ENCODE measurements at places on chromosomes 1 and 21.

GRCh38 chr1:25620211-25620610, 3.6 kb downstream of the MAN1C1 start:
- no peak for DNase-seq

GRCh38 chr1:201737352-201738060, 91.5 kb upstream of the IPO9 start:
- no peak for DNase-seq

DNA sequence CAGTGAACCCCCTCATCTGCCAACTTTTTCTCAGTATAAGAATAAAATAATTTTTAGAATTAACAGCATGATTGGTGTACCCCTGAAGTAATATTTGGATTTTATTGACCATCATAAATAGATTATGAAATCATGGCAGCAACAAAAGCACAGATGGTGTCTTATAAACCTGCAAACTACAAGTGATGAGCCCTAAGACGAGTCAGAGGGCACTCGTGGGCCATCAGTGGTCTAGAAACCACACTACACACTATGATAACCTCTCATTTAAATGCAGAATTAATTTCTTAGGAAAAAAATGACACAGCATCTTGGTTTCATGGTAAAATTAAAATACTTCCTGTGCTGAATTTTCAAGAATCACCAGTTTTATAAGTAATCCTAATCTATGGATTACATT, 312.4 kb downstream of the PTBP2 start:
- DNase-seq, result no peak

- DNase-seq, result no peak
These were observed 250.8 kb downstream of the GRIK3 start for GRCh38 chr1:36783475-36783874.

DNA sequence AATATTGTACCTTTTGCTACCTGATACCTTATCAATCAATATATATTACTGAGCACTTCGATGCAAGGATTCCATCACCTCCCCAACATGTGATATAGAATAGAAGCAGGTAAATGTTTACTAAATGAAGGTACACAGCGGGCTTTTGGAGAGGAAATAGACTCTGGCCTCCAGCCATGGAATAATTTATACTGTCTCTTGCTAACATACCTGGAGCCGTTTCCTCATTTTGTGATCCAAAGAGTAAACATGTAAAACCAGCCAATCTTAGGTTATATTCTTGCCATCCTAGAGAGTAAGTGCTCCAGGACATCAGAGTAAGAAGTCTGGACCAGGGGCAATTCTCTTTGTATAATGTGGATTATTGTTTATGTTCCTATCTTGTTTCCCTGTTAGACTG, 39.4 kb downstream of the NDUFS5 start:
- DNase-seq, result peak; percentile 4

GRCh38 chr1:53139951-53140361, 2.5 kb downstream of the SLC1A7 start:
- no peak for DNase-seq

DNA sequence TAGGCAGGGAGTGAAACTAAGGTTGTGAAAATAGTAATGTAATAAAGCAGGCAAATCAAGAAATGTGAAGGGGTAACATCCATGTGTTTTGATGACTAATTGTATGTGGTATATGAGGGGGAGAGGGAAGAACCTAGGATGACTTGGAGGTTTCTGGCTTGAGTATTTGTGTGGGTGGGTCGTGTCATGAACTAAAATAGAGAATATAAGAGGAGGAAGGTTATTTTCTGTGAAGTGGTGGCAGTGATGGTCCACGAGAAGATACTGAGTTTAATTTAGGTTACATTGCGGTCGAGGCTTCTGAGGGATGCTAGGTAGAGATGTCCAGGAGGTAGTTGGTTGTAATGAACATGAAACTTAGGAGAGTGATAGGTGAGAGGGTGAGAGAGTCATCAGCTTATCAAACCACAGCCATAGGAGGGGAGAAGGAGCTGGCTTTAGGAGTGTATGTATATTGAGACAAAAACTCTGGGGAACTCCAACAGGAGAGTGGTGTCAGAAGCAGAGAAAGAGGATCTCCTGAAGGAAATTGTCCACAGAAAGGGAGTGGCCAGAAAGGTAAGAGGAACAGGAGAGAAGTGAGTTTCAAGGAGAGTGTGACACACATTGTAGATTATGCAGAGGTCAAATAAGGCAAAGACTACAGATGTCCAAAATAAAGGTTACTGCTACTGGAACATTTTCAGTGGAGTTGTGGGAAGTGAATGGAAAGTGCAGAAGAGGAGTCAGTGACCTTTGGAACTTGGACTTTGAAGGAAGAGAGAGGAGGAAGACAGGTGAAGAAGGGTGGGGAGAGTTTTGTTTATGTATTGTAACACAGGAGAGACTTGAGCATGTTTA, 89.0 kb upstream of the MACF1 start:
- DNase-seq, result no peak

DNA sequence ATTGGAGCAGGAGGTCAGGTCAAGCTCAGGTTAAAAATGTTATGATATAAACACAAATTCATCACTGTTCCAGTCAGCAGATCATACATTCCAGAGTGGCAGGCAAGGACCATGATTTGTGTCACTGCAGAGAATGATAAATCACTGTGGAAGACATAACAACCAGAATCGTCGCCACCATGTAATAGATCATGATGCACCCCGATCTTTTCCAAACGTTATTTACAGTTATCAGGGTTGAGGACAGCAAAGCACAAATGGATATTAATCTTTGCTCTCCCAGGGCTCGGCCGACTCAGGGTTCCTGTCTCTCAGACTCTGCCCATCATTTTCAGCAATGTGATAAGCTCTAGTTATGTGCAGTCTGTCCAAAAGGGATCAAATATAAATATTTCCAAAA, 122.7 kb downstream of the ZBTB18 start:
- no peak for DNase-seq

DNA sequence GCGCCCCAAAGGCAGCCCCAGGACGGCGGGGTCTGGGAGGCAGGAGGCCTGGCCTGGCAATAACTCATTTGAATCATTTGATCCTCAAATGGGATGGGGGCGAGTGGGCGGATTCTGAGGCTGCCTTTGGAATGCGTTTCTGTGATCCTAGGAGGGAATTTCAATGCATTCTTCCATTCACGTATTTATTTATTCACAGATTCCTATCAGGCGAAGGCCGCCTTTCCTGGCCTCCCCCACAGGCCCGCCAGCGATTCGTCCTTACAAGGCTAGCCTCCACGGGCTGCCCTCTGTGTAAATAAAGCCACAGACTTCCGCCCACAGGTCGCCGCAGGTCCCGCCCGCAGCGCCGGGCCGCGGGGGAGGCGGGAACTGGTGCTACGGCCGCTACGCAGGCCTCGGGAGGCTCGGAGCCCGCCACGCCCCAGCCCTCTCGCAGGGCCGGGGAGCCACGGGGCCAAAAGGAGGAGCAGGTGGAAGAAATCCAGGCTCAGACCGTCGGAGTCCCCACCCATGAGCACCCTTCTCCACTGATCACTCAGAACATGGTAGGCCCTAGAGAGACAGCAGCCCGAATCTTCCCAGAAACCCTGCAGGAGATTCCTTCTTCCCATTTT, 31.3 kb upstream of the JUN start:
- DNase-seq, result no peak

DNA sequence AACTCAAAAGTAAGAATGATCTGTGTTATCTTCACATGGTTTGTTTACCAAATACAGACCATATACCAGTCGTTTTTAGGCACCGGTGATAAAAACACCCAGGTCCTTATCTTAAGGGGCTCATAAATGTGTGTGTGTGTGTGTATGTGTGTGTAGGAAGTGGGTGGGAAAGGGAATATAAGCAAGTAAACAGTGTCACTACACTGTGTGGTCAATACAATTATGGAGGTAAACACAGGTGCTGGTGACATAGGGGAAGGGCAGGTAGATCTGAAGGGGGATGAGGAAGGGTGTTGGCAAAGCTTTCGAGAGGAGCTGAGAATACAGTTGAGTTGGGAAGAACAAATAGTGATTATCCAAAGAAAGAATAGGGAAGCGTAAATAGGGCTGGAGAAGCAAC, 19.1 kb upstream of the MRPS6 start:
- no peak for DNase-seq

- DNase-seq, result no peak
These were observed 1.7 kb upstream of the TRIM33 start for GRCh38 chr1:114512595-114513280.

DNA sequence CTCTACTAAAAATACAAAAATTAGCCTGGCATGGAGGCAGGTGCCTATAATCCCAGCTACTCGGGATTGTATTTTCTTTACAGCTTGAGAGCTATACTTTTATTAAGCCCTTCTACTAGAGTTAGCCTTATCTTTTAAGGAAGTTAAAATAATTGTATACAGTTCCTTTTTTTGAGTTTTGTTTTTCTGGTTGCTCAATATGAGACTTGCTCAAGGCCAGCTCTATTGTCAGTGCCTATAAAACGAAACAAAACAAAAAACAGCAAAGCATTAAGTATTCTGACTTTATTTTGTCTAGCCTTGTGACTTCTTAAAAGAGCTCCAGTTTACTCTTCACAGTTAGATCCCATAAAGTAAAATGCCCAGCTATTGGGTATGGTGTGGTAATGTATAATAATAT, 17.2 kb downstream of the PKN2 start:
- DNase-seq, result no peak

DNA sequence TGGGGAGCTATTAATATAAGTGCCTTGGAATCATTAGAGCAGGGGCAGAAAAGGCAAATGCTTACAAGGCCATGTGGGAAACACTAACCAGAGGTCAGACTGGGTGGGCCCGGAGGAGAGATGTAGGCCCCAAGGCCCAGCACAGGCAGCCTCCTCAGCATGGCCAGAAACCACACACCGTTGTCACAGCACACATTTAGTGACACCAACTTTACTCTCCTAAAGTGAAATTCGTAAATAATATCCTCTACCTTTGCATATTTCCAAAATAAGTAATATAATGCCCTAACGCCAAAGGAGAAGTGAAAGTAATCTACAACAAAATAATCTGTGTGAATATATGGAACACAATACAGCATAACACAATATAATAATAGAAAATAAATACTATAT, 62.6 kb downstream of the KIF21B start:
- DNase-seq, result no peak

DNA sequence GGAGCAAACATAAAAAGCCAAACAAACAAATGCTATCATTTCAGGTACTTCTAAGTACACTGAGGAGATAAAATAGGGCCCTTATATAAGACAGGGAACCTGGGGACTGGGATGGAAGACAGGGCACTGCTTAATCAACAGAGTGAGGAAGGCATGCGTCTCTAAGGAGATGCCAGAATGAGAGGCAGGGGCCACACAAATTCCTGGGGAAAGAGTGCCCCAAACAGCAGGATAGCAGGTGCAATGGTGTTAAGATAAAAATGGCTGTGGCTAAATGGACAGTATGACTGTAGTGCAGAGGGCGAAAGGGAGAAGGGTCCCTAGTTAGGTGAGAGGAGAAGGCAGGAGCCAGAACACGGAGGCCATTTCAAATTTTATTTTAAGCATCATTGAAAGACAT, 113.9 kb downstream of the ZBTB18 start:
- no peak for DNase-seq

Measured in NCI-H1105 (cell line).